ENCODE measurements at places on chromosomes 7 and 10.

DNA sequence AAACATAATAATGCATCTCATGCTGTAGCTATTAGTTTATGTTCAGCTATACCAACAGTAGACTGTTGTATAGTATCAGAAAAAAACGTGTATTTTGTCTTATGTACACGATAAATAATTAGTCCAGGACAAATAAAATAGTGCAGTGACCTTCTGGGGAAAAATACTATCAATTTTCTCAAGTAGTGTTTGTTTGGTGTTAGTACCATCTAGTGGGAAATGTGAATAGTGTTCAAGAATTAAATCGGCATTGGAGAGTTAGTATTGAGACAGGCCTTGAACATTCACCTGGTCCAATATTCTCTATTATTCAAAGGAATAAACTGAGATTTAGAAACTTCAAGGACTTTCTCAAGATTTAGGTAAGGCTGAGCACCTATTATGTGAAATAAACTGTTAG lies 21.7 kb upstream of the OR2A5 start:
- DNase-seq: no peak

GRCh38 chr7:138338361-138338760 lies 121.7 kb upstream of the TRIM24 start:
- DNase-seq: no peak

- DNase-seq: no peak
Observed at GRCh38 chr10:94493463-94493862, 52.1 kb upstream of the HELLS start.

- DNase-seq: no peak
Observed at GRCh38 chr10:29719281-29719675, 84.5 kb upstream of the SVIL start.

DNA sequence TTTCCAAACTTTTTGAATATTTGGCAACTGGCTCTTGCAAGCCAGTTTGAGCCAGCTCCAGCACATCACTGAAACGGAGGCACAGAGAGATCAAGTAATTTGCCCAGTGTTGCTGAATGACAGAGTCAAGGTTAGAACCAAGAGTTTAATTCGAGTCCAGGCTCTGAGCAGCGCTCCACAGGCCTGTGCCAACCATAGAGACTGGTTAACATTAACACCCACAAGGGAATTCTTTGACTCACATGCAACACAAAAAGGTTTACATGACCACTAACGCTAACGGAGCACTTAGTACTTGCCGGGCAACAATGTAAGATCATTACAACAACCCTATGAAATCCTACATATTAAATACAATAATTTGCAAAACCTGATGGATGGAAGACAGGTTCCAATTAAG lies 1.5 kb downstream of the RGS10 start:
- DNase-seq: no peak

Measured in ELF-1 (cell line).